ENCODE measurements at places on chromosomes 16 and 17.

- no peak for DNase-seq
Measured at GRCh38 chr17:78290721-78291120, 59.3 kb downstream of the TMEM235 start.

DNA sequence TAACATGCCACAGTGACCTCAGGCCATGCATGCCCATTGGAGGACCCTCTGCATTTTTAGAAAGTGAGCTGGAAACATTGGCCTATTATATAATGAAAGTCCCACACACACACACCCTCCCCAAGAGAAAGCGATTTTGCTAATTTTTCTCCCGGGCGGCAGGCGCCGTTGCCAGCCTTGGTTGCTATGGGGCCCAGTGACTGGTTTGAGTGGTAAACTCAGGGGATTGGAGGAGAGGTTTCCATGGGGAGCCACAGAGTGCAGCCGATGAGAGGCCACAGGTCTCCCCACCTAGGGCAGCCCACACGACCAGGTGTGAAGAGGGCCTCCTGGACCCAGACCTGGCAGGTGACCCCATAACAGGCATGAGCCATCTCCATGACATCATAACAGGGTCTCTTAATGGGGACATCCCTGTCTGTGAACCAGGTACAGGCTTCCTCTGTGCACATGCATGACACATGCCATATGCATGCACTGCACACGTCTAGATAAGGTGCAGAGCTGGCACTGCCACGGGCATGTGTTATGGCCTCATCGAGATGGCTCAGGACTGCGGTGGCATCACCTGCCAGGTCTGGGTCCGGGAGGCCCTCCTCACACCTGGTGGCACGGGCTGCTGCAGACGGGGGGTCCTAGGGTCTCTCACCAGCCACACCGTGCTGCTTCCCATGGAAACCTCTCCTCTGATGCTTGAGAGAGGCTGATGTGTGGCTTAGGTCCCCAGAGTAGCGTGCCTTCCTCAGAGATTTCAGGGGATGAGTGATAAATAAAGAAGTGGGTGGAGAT, 144.1 kb downstream of the RBFOX3 start:
- DNase-seq, result no peak

- DNase-seq, result no peak
Measured at GRCh38 chr17:57902117-57902799, 52.4 kb upstream of the MRPS23 start.

- no peak for DNase-seq
Measured at GRCh38 chr17:21132428-21132827, 5.7 kb downstream of the DHRS7B start.

DNA sequence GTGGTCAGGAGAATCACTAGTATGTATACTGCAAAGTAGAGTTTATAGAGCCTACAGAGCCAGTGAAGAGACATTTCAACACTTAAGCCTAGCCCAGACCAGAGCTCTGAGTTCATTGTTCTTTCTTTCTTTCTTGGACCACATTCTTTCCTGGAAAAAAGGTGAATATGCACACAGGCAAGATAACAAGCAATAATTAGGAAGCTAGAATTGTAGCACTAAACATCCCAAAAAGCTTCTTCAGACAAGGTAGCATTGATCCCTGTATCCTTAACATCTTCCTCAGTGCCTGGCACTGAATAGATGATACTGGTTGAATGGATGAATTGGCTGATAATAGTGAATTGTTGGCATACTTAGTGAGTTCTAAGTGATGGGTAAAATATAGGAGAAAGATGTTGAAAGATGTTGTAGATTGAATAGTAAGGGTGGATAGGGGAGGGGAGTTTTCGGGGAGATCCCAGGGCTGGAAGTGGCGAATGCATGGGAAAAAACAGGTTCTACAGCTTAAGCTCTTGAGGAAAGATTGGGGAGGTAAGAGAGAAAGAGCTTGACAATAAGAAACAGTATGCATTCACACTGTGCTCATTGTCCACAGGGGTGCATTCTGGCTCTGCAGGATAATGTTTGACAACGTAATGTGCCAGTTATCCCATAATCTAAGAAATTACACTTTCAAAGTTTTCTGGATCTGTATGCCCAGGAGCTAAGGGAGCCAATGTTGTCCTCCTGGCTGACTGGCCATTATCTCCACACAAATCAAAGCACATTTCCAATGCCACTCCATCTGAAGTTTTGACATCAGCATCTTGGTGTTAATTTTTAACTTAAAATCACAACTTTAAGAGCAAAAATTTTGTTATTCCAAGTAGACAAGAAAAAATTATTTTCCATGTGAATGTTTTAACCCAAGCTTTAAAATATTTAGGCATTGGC, 35.6 kb downstream of the TUBD1 start:
- DNase-seq, result no peak

- DNase-seq, result peak; percentile 57
Measured at GRCh38 chr16:29862383-29862883, 593 bp downstream of the CDIPT start.

DNA sequence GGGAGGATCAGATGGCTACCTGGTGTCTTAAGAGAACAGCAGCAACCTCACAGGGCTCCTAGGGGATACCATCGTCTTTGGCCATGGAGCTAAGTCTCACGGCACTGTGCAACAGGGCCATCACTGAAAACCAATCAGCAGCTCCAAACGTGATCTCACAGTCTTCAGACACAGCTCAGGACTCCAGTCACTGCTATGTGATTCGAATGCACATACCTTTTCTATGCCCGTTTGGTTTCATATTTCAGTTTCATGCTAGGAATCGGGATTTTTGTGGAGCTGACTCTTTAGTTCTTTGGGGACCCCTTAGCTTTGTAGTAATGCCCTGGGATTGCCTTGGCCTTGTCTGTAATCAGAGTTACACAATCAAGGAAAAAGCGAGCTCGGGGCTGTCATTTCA, 162.8 kb upstream of the CDH11 start:
- DNase-seq, result no peak

- no peak for DNase-seq
Measured at GRCh38 chr17:49361129-49361901, 735 bp downstream of the ZNF652 start.

GRCh38 chr17:35605678-35606077, 18.6 kb downstream of the AP2B1 start:
- no peak for DNase-seq

GRCh38 chr17:74431568-74432423, at the start of gene GPRC5C:
TSS of gene GPRC5C (plus strand) at chr17:74432088. CDS start at chr17:74439777, 7,689 bp downstream.
- no peak for DNase-seq

DNA sequence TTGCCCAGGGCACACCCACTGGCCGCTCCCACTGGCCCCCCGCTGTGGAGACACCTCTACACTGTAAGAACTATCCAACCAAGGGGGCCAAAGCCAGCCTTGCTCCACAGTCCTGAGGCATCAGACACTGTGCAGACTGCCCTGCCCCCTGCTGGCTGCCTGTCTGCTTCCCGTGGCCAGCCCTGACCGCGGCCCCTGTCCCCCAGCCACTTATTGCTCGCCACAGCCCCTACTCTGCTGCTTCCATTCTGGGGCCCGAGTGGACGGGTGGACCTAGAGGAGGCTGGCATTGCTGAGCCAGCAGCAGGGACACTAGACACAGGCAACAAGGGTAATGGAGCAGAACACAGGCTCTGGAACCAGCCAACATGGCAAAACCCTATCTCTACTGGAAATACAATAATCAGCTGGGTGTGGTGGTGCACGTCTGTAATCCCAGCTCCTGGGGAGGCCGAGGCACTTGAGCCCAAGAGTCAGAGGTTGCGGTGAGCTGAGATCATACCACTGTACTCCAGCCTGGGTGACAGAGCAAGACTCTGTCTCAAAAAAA, 19.7 kb upstream of the LRRC37A3 start:
- DNase-seq, result peak; percentile 74

DNA sequence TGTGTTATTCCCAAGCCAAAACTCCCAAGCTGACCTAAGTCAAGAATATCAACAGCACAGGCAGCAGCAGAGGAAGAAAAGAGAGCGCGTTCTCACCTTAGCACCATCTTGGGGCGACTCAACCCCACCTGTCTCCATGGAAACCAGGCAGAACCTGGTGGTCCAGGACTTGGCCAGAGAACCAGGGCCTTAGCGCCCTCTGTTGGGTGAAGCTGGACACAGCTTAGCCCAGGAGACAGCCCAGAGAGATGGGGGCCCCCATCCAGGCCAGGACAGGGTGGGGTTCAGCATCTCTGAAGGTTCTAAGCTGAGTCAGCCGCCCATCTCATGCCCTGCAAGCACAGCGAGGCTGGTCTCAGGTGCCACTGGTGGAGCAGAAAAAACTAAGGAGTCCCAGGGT, 60.1 kb upstream of the TMEM132E start:
- DNase-seq, result peak; percentile 33

DNA sequence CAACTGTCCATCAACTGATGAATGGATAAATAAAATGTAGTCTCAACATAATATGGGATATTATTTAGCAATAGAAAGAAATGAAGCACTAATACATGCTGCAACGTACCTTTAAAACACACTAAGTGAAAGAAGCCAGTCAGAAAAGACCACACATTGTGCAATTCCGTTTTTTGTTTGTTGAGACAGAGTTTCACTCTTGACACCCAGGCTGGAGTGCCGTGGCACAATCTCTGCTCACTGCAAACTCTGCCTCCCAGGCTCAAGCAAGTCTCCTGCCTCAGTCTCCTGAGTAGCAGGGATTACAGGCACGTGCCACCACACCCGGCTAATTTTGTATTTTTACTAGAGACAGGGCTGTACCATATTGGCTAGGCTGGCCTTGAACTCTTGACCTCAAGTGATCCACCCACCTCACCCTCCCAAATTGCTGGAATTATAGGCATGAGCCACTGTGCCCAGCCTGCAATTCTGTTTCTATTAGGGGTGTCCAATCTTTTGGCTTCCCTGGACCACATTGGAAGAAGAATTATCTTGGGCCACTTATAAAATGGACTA, 40.1 kb downstream of the SCNN1B start:
- DNase-seq, result no peak

- no peak for DNase-seq
Measured at GRCh38 chr17:34393401-34393800, 30.4 kb upstream of the CCL1 start.

DNA sequence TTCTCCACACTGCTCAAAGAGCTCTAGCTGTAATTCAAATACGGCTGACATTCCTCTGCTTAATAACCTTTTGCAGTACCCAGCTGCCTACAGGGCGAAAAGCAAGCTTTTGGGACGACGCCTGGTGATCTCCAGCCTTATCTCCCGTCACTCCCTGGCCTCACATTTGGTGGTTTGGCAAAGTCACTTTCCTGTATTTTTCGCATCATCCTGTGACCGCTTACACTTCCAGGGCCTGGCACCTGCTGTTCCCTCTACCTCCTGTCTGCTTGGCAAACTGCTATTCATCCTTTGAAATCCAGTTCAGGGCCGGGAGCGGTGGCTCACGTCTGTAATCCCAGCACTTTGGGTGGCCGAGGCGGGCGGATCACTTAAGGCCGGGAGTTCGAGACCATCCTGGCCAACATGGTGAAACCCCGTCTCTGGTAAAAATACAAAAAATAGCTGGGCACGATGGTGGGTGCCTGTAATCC, 2.7 kb upstream of the BHLHA9 start:
- peak; percentile 17 for DNase-seq

- no peak for DNase-seq
Measured at GRCh38 chr17:46925185-46925868, 2.4 kb downstream of the GOSR2 start.

DNA sequence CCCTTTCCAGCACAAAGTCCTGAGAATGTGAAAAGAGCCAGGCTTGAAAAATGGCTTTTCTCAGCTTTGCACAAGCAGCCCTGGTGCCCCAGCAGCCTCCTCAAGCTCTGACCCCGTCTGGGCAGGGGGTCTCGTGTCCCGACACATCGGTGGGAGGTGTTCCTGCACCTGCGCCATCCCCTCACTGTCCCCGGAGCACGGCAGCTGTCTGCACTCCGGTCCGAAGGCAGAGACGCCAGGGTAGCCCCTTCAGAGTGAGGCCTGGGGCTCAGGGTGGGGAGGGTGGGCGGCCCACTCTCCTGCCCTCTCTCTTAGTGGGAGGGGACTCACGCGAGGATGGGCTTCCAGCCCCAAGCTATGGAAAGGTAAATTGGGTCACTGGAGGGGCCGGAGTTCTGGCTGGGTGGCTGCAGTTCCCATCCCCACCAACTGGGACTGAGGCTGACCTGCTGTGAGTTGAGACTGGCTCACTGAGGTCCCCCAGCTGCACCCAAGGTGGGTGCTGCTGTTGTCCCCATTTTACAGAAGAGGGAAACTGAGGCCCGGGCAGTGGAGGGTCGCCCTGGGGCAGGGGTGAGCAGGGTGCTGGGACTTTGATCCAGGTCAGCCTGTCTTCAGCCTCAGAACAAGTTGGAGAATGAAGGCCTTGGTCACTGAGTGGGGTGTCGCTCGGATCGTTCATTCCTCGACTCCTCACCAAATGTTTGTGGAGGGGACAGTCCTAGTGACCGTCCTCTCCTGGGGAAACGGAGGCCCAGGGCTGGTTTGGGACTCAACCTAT, 2.3 kb upstream of the BAIAP3 start:
- no peak for DNase-seq

DNA sequence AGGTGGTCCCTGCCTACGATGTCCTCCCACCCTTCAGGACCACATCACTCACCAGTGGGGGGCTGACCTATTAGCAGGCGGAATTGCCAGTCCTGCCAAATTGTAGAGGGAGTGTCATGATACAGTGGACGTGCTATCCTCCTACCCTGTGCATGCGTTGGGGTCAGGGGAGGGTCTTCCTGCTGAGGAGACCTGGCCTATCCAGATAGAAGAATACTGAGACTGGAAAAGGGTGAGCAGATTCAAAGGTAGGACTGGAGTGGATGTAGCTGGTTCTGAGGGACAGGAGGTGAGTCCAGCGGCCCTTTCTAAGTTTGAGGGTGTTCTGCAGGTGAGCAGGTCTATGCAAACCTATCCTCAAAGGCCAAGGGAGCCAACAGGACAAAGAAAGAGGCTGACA, 8.0 kb downstream of the PRSS41 start:
- DNase-seq, result no peak
